ENCODE measurements at places on chromosomes 2 and 18.

GRCh38 chr18:69757733-69758132, 189.9 kb downstream of the CD226 start:
- DNase-seq = no peak

DNA sequence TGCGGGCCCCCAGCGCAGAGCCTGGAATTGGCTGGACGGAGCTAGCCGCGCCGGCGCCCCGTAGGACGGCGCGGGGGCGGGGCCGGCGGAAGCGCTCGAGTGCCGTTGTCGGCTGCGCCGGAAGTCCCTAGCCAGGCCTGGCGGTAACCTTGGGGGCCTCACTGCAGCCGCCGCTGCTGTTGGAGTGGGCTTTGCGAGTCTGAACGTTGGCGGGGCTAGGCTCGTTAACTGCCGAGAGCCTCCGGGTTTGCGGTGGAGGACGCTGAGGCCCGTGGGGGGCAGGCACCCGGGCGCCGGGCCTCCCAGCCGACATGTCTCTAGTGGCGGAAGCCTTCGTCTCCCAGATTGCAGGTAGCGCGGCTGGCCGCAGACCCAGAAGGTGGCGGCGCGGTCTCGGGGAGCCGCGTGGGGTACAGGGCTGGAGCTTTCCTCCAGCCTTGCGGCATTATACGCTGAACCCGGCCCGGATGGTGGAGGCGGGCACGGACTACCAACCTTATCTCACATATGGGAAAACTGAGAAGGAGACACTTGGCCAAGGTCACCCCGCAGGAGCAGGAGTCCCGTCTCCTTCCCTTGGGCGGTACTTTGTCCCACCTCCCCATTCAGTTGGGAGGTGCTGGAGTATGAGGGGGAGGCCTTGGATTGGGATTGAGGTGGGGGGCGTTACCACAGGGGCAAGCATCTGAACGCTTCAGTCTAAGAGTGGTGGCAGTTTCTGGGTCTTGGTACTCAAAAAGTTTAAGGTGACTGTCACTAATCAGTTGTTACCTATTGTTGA, at the start of gene MTX2:
Gene MTX2, plus strand, starts transcription at position 124 of the 781 bp plus-strand sequence. Its CDS starts 188 bp downstream, at position 312.
- DNase-seq = peak; percentile 84

- DNase-seq = no peak
Measured at GRCh38 chr2:16821692-16822091, 156.1 kb upstream of the CYRIA start.

- no peak for DNase-seq
Measured at GRCh38 chr2:148963461-148963860, 75.0 kb upstream of the LYPD6B start.

GRCh38 chr2:106085181-106085940, 108.7 kb downstream of the UXS1 start:
- DNase-seq = no peak

- DNase-seq = no peak
Measured at GRCh38 chr2:192000196-192000980, 153.5 kb upstream of the CAVIN2 start.

- DNase-seq = no peak
Measured at GRCh38 chr2:68832233-68832869, 38.8 kb downstream of the BMP10 start.

DNA sequence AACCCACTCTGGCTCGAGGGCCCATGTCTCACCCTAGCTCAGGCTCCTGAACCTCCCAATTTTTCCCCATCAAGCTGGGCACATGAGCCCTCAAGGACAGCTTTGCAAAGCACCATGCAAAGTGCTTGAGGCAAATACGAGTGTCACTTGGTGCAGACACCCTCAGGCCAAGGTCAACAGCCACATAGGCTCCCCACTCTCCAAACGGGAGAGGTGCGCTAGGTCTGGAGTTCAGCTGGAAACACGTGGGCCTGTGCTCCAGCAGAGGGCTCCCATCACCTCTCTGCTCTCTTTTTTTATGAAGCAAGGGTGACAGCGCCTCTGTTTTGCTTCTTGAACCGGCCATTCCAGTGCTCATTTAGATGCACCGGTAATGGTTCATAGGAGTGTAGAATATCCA, 11.9 kb upstream of the ARHGAP25 start:
- DNase-seq = no peak
